ENCODE measurements at places on chromosomes 6 and 20. TPM values are rescaled to one million over a fixed set of nuclear protein-coding genes. Genes with fewer than 3 reads are reported as not detected.
A peak's percentile ranks its signal among the peaks of the same experiment; 100 is the strongest.

FAM209B gene
- total RNA-seq: 1.7 TPM

GRCh38 chr20:5195655-5196054, 68.8 kb downstream of the CDS2 start:
- H3K36me3 ChIP-seq: peaks cover 18% of the 10 kb centered on the region
- H3K4me1 ChIP-seq: peaks cover 20% of the 10 kb centered on the region
- no peak overlapping the region for H3K27ac ChIP-seq

MAP7 gene
- 0.29 TPM for total RNA-seq

DNA sequence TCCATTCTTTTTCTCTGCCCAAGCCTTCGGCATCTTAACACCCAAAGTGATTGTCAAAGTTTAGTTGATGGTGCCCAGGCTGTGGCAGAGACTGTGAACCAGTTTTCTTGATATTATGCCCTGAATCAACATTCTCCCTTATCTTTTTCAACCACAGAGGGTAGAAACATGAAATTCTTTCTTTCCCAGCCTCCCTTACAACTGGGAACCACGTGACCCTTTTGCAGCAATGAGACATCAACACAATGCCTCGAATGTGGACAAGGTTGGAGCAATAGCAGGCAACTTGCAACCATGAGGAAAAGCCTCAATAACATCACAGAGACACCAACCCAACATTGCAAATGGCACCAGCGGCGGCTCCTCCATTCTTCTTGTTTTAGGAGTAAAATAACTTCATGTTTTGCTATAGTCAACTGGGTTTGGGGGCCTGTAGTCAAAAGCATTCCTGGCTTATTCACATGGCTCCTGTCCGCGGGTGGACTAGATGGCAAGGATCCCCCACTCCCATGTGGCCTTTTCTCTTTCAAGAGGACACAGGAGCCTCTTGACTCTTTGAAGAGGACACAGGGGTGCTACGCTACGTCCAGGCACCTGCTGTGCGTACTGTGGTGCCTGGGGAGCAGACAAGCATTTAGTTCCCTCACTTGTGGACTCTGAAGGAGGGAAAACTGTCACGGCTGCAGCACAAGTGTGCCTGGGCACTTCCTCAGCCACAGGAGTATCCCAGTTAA, 90.5 kb downstream of the NOL4L start:
- H3K27me3 ChIP-seq: no peaks in the 10 kb centered on the region
- H3K27ac ChIP-seq: no peak overlapping the region
- H3K4me3 ChIP-seq: no peak overlapping the region
- H3K36me3 ChIP-seq: no peaks in the 10 kb centered on the region
- no peaks in the 10 kb centered on the region for H3K4me1 ChIP-seq

VSX1 gene
- not detected for total RNA-seq

- no peak overlapping the region for H3K4me3 ChIP-seq
- no peaks in the 10 kb centered on the region for H3K36me3 ChIP-seq
- no peaks in the 10 kb centered on the region for H3K4me1 ChIP-seq
- no peak overlapping the region for H3K27ac ChIP-seq
- H3K27me3 ChIP-seq: peaks cover 21% of the 10 kb centered on the region
Observed at GRCh38 chr20:17835240-17835933, 133.2 kb downstream of the SNX5 start.

BTN2A1 gene
- total RNA-seq: 26.5 TPM

DNA sequence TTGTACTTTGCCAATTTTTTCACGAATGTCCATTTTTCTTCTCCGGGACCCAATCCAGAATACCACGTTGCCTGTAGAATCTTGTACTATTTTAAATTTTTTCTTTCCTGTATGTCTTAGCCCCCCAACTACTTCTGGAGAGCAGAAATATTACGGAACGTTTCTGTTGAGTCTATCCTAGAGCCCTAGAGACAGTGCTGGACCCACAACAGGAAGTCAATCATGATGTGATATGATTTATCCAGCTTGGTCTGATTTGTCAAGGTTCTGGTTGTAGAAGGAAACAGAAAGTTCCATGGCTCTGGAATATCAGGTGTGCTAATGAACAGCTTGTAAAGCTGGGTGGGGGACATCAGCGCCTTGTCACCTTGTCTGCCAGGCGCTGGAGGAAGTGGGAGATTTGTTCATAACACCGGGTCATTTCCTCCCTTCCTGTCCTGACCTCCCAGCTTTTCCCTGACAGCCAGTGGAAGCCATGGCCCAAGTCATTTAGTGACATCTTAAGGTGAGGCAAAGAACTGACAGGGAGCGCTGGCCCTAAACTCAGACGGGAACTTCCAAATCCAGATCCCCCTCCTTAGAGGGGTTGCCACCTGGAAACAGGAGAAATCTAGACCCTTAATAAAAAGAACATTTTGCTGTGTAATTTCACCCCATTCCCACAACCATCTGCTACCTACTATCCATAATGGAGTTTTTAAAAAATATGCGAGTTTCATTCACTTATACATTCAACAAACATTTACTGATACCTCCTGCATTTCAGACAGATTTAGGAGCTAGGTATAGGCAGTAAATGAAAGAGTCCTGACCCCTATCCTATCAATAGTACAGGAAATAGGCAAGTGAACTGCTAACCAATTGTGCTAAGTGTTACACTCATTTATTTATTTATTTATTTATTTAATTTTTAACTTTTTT, 130.5 kb downstream of the ZFP64 start:
- H3K27me3 ChIP-seq: peaks cover 3% of the 10 kb centered on the region
- H3K4me3 ChIP-seq: no peak overlapping the region
- no peak overlapping the region for H3K27ac ChIP-seq
- H3K36me3 ChIP-seq: peaks cover 9% of the 10 kb centered on the region
- no peak for DNase-seq
- no peaks in the 10 kb centered on the region for H3K4me1 ChIP-seq

DNA sequence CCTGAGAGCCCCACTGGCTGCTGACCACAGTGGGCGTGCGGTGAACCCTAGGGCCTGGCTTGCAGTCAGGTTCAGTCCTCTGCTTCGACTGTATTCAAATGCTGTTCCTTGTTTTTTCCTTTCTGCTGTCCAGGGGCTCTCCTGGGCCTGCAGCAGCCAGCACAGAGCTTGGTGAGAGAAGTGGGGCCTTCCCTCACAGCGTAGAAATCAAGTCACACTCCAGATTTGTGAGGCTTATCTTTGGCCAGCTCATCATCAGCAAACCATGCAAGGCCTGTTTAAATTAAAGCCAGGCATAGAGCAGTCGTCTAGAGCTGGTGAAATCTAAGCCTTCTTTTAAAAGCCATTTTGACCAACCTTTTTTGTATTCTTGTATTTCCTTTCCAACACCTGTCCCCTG, 8.4 kb downstream of the FAM120B start:
- H3K4me1 ChIP-seq: peaks cover 15% of the 10 kb centered on the region
- no peak overlapping the region for H3K27ac ChIP-seq
- H3K27me3 ChIP-seq: no peaks in the 10 kb centered on the region
- DNase-seq: no peak

DNA sequence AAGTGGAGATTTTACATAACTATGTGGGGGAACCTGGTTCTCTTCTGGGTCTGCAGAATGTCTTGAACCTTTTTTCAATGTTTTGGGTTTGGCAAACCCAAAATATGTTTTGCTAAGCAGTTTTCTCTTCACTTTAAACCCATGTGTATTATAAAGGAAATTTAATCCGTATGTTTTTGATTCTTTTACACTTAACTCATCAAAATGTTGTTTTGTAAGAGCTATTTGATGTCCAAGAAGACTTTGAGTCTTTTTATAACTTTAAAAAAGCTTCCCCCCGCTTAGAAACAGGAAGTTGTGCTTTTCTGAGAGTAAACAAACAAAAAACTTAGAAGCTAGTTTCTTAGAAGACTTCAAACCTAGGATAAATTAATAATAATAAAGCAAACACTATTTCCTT, 81.9 kb upstream of the CEP162 start:
- DNase-seq: no peak
- no peaks in the 10 kb centered on the region for H3K27me3 ChIP-seq
- no peaks in the 10 kb centered on the region for H3K4me1 ChIP-seq
- no peak overlapping the region for H3K4me3 ChIP-seq
- H3K27ac ChIP-seq: no peak overlapping the region

- no peak overlapping the region for H3K27ac ChIP-seq
- no peak for DNase-seq
- H3K36me3 ChIP-seq: peaks cover 3% of the 10 kb centered on the region
- peak overlapping the region; percentile 89 for H3K4me3 ChIP-seq
Observed at GRCh38 chr20:347317-347639, 367 bp downstream of the NRSN2 start.

DNA sequence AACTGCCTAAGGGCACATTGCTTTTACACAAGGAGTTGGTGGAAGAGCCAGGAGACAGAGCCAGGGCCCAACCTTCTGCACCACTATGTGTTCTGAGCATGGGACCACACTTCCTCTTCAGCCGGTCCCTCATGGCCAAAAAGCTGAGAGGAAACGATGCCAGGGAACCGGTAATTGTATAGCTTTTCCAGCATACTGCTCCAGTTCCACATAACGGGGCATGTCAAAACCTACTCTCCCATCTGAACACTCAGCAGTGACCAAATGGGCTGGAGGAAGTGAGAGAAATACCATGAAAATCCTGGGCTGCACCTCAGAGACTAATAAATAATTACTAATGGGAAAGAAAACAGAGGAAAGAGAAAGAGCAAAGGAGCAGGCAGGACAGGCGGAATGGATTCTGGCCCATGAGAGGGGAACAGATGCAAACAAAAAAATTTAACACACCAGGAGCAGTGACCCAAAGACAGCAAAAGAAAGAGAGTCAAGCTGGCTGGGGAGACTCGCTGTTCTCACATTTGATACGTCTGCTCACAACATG, 52.0 kb upstream of the BMP2 start:
- no peak overlapping the region for H3K27ac ChIP-seq
- H3K27me3 ChIP-seq: no peaks in the 10 kb centered on the region
- no peaks in the 10 kb centered on the region for H3K4me1 ChIP-seq
- H3K4me3 ChIP-seq: no peak overlapping the region
- DNase-seq: no peak

GRCh38 chr20:14700639-14700960, 363.2 kb upstream of the FLRT3 start:
- no peak for DNase-seq
- no peak overlapping the region for H3K27ac ChIP-seq
- H3K4me1 ChIP-seq: no peaks in the 10 kb centered on the region
- H3K36me3 ChIP-seq: no peaks in the 10 kb centered on the region

- no peaks in the 10 kb centered on the region for H3K36me3 ChIP-seq
- peaks cover 16% of the 10 kb centered on the region for H3K4me1 ChIP-seq
- DNase-seq: no peak
Observed at GRCh38 chr6:147508042-147508865, at the start of gene SAMD5. TSS of gene SAMD5 (plus strand) at chr6:147508690. CDS start at chr6:147508929, 239 bp downstream.

GRCh38 chr20:33301192-33301930, 18.3 kb downstream of the BPIFB1 start:
- no peak for DNase-seq
- H3K27me3 ChIP-seq: peaks cover 11% of the 10 kb centered on the region
- H3K4me3 ChIP-seq: no peak overlapping the region
- no peak overlapping the region for H3K27ac ChIP-seq
- H3K36me3 ChIP-seq: no peaks in the 10 kb centered on the region

DNA sequence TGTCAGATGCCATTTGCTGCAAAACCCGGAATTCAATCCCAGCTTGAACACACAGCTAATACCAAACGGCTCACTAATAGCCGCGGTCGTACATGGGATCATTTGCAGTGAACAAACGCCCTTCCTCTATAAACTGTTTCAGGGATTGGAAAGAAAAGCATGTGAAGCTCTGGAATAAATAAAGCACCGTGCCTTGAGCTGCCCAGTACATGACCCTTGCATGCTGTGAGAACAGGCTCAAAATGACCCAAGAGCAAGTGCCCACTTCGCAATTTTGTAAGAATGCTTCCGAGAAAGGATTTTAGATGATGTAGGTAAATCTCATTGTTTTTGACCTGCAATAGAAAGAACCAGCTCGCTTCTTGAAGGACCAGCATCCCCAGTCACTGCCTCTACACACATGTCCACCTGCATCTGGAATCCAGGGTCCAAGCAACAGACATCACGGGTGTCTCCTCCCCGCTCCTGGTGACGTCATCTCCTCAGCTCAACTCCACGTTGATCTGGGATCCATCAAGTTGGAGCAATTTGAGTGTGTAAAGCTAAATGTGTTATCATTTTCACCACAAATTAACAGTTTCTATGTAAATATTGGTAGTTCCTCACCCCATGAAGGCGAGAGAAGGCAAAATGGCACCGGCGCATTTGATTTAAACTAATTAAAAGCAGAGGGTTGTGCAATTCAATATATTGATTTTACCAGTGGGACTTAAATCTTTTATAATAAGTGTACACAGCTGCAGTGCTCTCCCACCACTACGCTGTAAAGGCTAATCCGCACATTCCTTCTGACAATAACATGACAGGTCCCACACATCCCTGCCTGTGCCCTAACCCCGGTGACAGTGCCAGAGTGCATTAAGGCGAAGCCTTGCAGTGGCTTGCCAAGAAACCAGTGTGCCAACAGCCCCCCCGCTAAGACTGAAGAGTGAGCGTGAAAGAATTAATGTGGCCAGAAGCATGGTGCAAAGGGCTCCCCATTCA, 6.2 kb downstream of the BMP7 start:
- H3K4me3 ChIP-seq: no peak overlapping the region
- DNase-seq: no peak
- H3K36me3 ChIP-seq: no peaks in the 10 kb centered on the region

DNA sequence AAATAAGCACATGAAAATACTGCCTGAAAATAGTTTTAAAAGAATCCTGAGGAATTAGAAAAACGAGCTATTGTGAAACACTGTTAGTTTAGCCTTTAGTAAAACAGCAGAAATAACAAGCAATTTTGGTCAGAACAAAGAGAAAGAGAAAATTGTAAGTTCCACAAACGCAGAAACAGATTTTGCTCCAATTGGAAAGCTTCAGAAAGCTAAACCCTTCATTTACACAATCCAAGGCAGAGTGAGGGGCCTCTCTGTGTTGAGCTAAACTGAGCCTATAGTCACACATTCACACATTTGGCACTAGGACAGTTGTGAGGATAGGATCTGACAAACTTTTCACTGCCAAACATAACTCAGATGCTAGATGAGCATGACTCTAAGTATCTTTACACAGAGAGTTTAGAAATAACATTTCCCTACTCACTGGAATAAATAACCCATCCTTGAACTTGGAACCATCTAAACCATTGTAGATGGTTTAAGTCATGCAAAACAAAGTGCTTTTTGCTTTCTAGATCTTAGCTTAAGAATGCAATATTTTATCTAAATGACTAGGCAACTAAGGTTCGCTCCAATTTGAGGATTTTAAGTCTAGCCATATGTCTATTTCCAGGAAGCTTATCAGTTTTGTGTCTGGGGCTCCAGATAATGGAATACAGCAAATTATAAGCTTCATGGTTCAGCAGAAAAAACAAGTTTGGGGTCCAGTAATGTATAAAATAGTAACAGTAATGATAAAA, 122.6 kb downstream of the SGK1 start:
- H3K4me3 ChIP-seq: no peak overlapping the region
- H3K27ac ChIP-seq: no peak overlapping the region
- no peaks in the 10 kb centered on the region for H3K27me3 ChIP-seq
- DNase-seq: no peak
- peaks cover 21% of the 10 kb centered on the region for H3K4me1 ChIP-seq

- H3K27ac ChIP-seq: no peak overlapping the region
- no peaks in the 10 kb centered on the region for H3K4me1 ChIP-seq
- no peak overlapping the region for H3K4me3 ChIP-seq
- H3K27me3 ChIP-seq: peaks cover 6% of the 10 kb centered on the region
- no peaks in the 10 kb centered on the region for H3K36me3 ChIP-seq
- DNase-seq: no peak
Observed at GRCh38 chr6:152379423-152379822, 257.7 kb downstream of the SYNE1 start.

Measured in activated CD8-positive, alpha-beta memory T cell treated with anti-CD3 and anti-CD28 coated beads, Interleukin-2, amount 10 ng/mL, durations not matched to agents 7 days and 5 days (primary cell).